Activated CD4-positive, CD25-positive, alpha-beta regulatory T cell (primary cell): ENCODE measurements at places on chromosomes 6 and 20.

DNA sequence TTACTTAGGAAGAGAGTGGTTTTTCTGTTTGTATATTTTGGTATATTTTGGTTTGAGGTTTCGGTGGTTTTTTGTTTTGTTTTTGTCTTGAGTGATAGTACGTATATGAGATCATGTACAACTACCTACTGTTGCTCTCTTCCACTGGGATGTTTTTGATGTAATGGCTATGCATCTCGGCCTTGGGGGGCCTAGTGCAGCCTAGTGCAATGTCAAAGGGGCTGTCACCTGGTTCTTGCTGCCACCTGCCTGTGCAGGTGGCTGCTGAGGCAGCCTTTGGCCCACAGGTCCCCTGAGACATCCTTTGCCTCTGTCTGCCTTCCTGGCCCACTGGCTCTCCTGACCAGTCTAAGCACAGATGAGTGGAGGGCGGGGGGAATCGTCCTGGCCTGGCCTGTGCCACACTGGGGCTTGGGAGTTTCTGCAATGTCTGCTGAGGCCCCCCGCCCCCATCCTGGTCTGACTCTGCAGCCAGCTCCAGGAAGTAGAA, 546.6 kb downstream of the CD83 start:
- DNase-seq, result no peak

DNA sequence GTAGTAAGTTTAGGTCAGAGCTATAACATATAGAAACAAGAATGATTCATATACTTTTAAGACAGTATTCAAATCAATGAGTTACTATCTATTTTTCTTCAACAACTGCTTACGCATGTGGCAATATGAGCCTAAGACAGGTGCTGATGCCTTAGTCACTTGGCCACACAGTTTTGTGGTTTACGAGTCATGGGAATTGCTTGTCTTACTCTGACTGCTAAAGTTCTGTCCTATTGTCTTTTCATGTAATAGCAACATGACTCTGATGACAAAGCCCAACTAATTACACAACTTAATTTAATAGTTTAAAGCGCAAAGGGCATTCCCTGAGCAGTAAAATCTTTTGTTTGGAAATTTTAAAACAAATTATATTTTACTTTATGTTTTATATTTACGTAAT, 159.3 kb upstream of the CENPW start:
- no peak for DNase-seq

- DNase-seq, result no peak
Observed at GRCh38 chr6:45488889-45489288, 111.2 kb upstream of the SUPT3H start.

DNA sequence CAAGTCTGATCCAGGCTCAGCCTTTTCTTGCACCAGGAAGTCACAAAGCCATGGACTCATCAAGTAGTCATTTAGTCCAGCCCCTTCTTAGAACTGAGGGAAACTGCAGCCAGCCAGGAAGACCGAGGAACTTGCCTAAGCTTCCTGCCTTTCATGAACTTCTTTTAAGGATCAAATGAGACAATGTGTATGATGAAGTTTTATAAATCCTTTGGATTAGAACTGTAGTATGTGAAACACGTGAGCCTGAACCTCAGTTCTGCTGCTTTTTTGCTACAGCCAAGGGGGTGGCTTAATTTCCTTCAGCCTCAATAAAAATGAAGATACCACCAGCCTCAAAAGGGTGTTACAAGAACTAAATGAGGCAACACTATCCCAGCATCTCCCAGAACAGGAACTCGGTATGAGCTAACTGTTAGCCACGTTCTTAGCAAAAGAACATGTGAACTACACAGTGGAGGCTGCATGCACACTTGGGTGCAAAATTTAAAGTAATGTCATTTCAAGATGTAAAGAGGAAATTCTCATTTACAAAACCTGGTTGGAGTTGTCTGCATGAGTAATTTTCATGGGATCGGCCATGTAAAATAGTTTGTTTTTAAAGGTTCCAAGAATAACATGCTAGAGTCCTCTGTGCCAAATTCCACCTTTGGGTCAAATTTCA, 76.0 kb upstream of the TBC1D7 start:
- DNase-seq, result no peak

DNA sequence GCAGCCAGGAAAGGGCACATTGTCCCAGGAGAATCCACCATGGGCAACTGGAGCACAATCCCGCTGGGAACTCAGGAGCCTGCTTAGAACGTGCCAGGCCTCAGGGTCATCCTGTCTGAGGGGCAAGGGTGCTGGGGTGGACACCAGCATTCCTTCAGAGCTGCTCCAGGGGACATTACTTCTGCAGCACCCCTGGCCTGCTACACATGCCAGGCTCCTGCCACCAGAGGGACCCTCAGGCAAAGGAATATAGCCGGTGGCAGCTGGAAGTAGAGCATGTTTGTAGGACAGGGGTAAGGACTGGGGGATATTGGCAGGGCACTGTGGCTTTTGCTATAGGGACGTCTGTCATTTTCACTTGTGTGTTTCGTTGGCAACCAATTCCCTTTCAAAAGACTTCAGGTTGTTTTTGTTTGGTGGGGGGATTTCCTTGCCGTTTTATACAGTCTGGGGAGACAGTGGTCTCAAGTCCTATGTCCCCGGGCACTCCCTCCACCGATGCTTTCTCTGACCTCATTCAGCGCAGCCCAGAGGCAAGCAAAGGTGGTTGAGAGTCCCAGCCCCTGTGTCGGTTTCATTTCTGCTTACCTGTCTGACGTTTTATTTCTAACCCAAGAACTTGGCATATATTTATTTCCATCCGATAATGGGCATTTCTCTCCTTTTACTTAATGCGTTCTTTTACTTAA, 130.8 kb downstream of the JPH2 start:
- peak; percentile 45 for DNase-seq

DNA sequence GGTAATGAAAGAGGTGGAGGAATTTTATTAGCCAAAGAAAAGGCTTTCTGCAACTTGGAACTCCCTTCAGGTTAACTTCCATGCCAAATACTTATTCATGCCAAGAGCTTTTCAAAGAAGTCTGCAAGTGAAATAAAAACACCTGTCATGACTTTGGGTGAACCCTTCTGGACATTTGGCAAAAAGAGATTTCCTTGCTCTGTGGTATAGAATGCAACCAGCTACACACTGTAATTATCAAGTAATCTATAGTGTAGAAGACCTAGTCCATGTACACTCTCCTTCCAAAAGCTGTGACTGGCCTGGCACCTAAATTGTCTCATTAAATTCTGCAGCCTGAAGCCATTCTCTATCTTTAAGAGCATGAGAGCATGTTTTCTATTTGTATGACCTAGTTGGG, 232.3 kb downstream of the COL12A1 start:
- no peak for DNase-seq

GRCh38 chr6:21604081-21604480, 10.5 kb downstream of the SOX4 start:
- DNase-seq, result no peak

DNA sequence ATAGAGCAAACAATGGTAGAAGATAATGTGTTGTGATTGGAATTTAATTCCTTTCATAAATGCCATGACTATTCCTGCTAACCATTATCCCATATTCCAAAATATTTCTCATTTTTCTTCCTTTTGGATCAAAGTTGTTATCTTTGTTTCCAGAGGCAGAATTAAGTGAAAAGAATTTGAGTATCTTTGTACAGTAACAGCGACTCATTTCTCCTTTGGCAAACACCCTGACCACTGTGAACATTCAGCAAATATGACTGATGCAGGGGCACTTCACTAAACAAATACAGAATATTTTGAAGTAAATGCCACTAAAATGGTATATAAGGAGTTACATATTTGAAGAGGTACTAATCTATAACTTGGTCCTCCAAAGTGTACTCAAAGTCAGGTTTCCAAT, 105.0 kb upstream of the LAMP5 start:
- no peak for DNase-seq

DNA sequence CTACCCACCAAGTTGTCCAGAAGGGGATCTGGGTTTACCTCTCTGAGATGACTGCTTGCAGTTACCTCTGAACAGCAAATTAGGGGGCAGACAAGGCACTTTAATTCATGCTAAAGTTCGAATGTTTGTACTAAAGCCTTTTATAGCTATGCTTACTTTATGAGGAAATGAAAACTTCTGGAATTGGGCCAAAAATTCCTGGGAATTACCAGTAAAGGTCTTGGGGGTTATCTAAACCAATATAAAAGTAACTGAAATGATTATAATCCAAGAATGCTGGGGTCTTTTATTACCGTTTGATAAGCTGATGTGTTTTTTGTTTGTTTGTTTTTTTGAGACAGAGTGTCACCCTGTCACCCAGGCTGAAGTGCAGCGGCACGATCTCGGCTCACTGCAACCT, 7.9 kb upstream of the LZTS3 start:
- DNase-seq, result no peak

- no peak for DNase-seq
Observed at GRCh38 chr6:169185011-169185521, 68.6 kb downstream of the THBS2 start.

GRCh38 chr6:2866171-2866846, 24.6 kb upstream of the SERPINB1 start:
- DNase-seq, result no peak

- no peak for DNase-seq
Observed at GRCh38 chr6:102736941-102737368, 1343.4 kb downstream of the GRIK2 start.

- DNase-seq, result no peak
Observed at GRCh38 chr20:33772439-33772838, 38.7 kb upstream of the CHMP4B start.

DNA sequence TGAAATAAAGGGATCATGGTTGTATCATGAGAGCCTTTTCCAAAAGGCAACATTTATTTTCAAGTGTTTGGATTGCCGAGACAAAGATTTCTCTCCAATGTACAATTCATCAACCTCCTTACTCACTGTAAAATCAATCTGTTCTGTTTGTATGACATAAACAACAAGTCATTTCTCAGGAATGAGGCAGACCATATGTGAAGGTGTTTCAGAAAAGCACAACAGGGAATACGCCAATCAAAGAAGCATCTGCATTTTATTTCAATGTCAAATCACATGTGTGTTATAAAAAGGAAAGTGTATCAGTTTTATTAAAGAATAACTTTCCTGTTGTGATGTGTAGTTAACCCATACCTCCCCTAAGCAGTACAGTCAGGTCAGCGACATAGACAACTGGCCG, 653.7 kb downstream of the TFAP2A start:
- no peak for DNase-seq
